ENCODE measurements at places on chromosomes 11 and 22.

DNA sequence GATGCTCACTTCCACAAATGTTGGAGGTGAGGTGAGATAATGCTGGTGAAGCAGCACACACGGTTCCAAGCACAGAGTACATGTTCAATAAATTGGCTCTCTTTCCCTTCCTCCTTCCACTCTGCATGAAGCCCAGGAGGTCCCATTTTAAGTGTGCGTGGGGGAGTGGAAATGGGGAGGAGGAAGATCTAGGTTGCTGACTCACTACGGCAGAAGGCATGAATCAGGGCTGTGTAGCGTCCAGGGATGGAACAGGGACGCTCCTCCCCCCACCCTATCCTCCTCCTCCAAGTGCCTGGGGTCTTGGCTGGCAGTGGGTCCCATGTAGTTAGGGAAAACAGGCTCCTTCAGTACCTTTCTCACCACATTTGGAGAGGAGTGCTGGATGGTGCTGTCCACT lies 44.2 kb downstream of the TRIM66 start:
- peak; percentile 19 for DNase-seq

- no peak for DNase-seq
These were observed 3.4 kb downstream of the CCDC188 start for GRCh38 chr22:20147237-20147988.

DNA sequence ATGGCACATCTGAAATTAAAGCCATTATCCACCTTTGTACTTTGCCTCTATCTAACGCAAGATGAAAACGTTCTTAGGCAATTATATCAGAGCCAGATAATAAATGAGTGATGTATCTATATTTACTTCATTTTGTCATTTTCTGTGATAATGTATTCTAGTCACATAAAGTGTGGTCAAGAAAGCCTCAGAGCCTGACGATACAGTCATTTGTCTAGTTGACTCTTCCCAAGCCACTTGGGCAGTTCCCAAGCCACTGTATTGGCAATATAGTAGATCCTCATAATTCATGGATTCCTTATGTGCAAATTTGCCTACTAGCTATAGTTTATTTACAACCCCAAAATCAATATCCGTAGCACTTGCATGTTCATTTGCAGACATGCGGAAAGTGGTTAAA lies 7.8 kb downstream of the HOATZ start:
- no peak for DNase-seq

DNA sequence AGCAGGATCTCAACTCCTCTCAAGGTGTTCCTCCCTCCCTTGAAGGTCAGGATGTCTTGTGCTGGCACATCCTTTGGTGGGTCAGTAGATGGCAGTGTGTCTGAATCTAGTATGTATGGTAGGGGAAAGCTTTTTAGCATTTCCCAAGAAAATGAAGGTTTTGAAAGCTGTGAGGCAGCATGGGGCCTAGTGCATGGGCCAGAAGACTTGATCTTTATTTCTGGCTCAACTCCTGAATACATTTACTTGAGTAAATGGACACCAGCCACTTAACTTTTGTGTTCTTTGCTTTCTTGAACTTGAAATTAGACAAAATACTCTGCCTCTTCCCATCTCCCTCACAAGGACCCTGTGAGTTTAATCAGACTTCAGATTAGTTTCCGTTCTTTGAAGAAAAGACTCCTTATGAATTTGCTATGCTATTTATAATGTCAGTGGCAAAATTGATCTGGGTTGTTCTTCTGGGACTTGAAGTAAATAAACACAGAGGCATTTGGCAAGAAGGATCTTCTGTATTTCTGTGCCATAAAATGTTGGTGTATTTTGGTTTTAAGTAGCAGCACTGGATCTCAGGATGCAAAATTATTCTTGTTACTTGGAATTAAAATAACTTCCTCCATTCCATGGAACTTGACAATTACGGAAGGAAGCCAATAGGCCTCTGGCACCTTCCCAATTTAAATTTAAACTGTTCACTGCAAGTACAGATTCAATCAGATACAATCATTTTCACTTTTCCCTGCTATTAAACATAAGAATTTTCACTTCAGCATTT lies 288.8 kb downstream of the CASP12 start:
- peak; percentile 77 for DNase-seq

- DNase-seq, result peak; percentile 77
These were observed 17.5 kb upstream of the SMIM38 start for GRCh38 chr11:69138265-69138664.

DNA sequence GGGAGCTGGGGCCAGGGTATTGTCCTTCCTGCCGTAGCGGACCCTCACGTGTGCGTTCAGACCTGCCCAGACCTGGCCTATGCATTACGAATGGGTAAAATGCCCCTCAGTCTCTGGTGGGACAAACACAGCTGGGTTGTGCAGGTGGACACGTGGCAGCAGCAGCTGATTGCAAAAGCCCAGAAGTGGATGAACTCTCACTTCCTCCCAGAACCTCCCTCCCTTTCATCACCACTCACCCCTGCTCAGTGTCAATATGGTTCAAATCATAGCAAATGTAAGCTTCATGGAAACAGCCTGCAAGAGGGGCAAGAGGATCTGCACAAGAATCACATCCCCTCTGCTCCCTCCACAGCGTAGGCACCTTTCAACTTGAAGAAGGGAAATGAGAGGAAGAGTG lies 352.1 kb downstream of the OPCML start:
- no peak for DNase-seq

All from cardiac fibroblast (primary cell).